ENCODE measurements at places on chromosomes 5 and 9.

- DNase-seq: no peak
Observed at GRCh38 chr5:163755505-163755904, 250.1 kb downstream of the MAT2B start.

DNA sequence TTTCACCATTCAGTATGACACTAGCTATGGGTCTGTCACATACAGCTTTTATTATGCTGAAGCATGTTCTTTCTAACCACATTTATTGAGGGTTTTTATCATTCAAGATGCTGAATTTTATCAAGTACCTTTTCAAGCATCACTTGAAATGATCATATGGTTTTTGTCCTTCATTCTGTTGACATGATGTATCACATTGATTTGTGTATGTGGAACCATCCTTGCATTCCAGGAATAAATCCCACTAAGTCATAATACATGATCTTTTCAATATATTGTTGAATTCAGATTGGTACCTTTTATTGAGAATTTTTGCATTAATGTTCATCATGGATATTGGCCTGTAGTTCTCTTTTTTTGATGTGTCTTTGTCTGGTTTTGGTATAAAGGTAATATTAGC is 317.4 kb downstream of the NNT start:
- DNase-seq: no peak

GRCh38 chr5:122500245-122501088 is 188.4 kb downstream of the SNCAIP start:
- DNase-seq: no peak

DNA sequence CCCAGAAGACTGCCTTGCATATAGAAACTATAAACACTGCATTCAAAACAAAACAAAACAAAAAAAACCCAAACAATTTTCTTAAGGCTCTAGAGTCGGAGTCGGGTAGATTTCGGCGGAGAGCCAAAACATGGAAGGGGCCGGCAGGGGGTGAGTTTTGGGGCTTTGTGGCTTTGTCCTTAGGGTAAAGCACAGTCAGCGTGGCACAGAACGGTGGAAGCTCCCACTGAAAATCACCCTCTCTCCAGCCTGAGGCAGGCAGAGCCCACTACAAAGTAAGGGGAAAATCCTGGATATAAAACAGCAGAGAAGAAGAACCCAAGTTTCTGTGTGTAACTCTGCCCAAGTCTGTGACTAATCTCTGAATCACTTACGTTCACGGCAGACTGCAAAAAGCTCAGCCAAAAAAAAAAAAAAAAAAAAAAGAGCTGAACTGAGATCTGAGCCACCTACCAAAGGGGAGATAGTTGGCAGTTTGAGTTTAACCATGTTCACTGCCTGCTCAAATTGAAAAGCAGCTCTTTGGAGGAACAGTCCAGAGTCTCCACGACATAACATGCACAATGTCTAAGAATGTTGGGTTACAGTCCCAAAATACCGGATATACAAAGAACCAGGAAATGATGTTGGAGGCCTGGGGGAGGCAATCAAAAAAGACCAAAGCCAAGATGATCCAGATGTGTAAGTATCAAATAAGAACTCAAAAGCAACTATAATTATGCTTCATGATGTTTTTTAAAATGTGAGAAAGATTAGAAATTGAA is 26.6 kb upstream of the OR2K2 start:
- DNase-seq: no peak
